ENCODE measurements at places on chromosomes 2 and 18. TPM values are rescaled to one million over a fixed set of nuclear protein-coding genes. Genes with fewer than 3 reads are reported as not detected.

MRPL33 gene
- 49.0 TPM for total RNA-seq

TMEM247 gene
- total RNA-seq: not detected

LAMA1 gene
- not detected for total RNA-seq

TLX2 gene
- total RNA-seq: 1.3 TPM

SRD5A2 gene
- not detected for total RNA-seq

BOK gene
- not detected for total RNA-seq

NEU2 gene
- total RNA-seq: not detected

DCTN1 gene
- 98.3 TPM for total RNA-seq

LONRF2 gene
- 0.21 TPM for total RNA-seq

TUBA3D gene
- total RNA-seq: not detected

CFC1 gene
- total RNA-seq: not detected

PJVK gene
- total RNA-seq: 1.8 TPM
